Left cardiac atrium (tissue), 4 donors: ENCODE measurements at places on chromosomes 2 and 18. TPM values are rescaled to one million over a fixed set of nuclear protein-coding genes. Genes with fewer than 3 reads are reported as not detected.

Gene RAB27B
- total RNA-seq, result 0.16 TPM

Gene ASIC4
- total RNA-seq, result 0.32 TPM

Gene ORC2
- total RNA-seq, result 27.1 TPM

Gene INHA
- 16.2 TPM for total RNA-seq

Gene ALK
- 0.26 TPM for total RNA-seq

Gene ASTL
- not detected for total RNA-seq

Gene SNORC
- 0.77 TPM for total RNA-seq

Gene UGT1A7
- total RNA-seq, result not detected

Gene TPRKB
- total RNA-seq, result 31.4 TPM

Gene POTEI
- total RNA-seq, result not detected

Gene LAMA1
- 0.27 TPM for total RNA-seq

Gene CMPK2
- 3.7 TPM for total RNA-seq

Gene TUBA3E
- 6.0 TPM for total RNA-seq

Gene IL1RL2
- total RNA-seq, result 0.15 TPM
